Sigmoid colon (tissue), 7 donors: ENCODE measurements at places on chromosomes 5 and 9. TPM values are rescaled to one million over a fixed set of nuclear protein-coding genes. Genes with fewer than 3 reads are reported as not detected.

- H3K4me3 ChIP-seq = no peak overlapping the region
- H3K36me3 ChIP-seq = no peaks in the 10 kb centered on the region
- DNase-seq = peak; percentile 52
- H3K4me1 ChIP-seq = no peaks in the 10 kb centered on the region
- no peaks in the 10 kb centered on the region for H3K27me3 ChIP-seq
Measured at GRCh38 chr9:127181315-127181580, 58.8 kb upstream of the ANGPTL2 start.

GRCh38 chr5:65923339-65923738 lies 3.0 kb upstream of the ERBIN start:
- H3K4me1 ChIP-seq = peaks cover 4% of the 10 kb centered on the region
- DNase-seq = no peak
- no peaks in the 10 kb centered on the region for H3K36me3 ChIP-seq
- H3K4me3 ChIP-seq = no peak overlapping the region
- H3K27ac ChIP-seq = no peak overlapping the region
- H3K27me3 ChIP-seq = no peaks in the 10 kb centered on the region

GRCh38 chr5:78269088-78269703 lies 25.3 kb downstream of the AP3B1 start:
- H3K27ac ChIP-seq = no peak overlapping the region
- H3K4me1 ChIP-seq = no peaks in the 10 kb centered on the region
- H3K27me3 ChIP-seq = no peaks in the 10 kb centered on the region

Gene FSTL4
- total RNA-seq = not detected

- H3K27ac ChIP-seq = no peak overlapping the region
- no peak for DNase-seq
- H3K36me3 ChIP-seq = peaks cover 13% of the 10 kb centered on the region
- H3K4me3 ChIP-seq = no peak overlapping the region
Measured at GRCh38 chr9:120431268-120431667, 148.7 kb downstream of the CDK5RAP2 start.

Gene ARHGEF37
- total RNA-seq = 42.5 TPM

Gene LMNB1
- 6.9 TPM for total RNA-seq

DNA sequence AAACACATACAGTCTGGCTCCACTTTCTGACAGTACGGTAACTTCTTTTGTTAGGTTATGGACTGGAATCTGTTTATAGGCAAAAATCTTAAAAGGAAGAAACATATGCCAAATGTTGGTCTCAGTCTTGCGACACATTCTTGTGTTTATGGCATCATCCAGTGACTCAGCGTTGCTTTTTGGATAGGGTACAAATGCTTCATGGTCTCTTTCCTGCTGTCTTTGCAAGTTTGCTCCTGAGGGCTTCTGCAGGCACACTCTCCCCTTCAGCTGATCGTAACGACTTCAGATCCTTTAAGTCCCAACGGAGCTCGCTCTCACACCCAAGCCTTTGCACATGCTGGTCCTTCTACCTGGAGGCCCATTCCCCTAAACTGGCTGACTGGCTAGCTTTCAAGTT lies 23.6 kb upstream of the TNFSF8 start:
- no peaks in the 10 kb centered on the region for H3K27me3 ChIP-seq
- peak overlapping the region; percentile 17 for H3K27ac ChIP-seq
- DNase-seq = no peak
- no peaks in the 10 kb centered on the region for H3K4me1 ChIP-seq

DNA sequence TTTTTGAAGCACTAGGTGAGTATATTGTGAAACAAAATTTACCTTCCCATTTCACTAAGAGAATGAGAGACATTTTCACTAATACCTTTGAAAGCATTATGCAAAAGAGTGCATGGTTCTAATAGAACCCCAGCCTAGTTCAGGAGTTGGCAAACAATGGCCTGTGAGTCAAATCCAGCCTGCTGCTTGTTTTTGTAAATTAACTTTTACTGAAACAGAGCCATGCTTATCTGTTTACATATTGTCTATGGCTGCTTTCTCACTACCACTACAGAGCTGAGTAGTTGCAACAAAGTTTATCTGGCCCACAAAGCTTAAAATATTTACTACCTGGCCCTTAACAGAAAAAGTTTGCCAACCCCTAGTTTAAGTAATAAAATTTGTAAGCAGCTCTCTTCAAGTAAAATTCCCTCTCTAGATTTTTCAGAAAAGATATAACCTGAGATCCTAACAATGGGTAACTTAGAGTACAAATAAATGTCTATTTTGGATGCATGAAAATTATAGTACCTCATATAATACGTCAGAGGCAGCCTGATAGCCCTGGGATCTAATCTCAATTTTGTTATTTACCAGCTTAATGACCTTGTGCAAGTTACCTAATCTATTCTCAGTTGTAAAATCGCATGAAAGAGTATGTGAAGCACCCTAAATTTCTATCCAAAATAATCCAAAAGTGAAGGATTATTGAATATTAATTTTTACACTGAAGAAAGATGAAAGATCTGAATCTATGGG lies 50.7 kb upstream of the ARL15 start:
- no peak overlapping the region for H3K27ac ChIP-seq
- no peak for DNase-seq
- no peaks in the 10 kb centered on the region for H3K4me1 ChIP-seq
- no peaks in the 10 kb centered on the region for H3K36me3 ChIP-seq

Gene LPAR1
- total RNA-seq = 30.7 TPM

Gene OTP
- total RNA-seq = not detected

GRCh38 chr5:135266975-135267374 lies 132.1 kb downstream of the MACROH2A1 start:
- no peak for DNase-seq
- no peaks in the 10 kb centered on the region for H3K27me3 ChIP-seq
- H3K36me3 ChIP-seq = no peaks in the 10 kb centered on the region
- H3K4me3 ChIP-seq = no peak overlapping the region
- no peaks in the 10 kb centered on the region for H3K4me1 ChIP-seq

- no peak overlapping the region for H3K4me3 ChIP-seq
Measured at GRCh38 chr9:91744114-91744513, 205.9 kb downstream of the ROR2 start.

GRCh38 chr5:178111925-178112324 lies 1.4 kb upstream of the N4BP3 start:
- H3K4me1 ChIP-seq = no peaks in the 10 kb centered on the region
- no peaks in the 10 kb centered on the region for H3K36me3 ChIP-seq
- H3K27ac ChIP-seq = no peak overlapping the region
- no peak overlapping the region for H3K4me3 ChIP-seq
- DNase-seq = no peak

DNA sequence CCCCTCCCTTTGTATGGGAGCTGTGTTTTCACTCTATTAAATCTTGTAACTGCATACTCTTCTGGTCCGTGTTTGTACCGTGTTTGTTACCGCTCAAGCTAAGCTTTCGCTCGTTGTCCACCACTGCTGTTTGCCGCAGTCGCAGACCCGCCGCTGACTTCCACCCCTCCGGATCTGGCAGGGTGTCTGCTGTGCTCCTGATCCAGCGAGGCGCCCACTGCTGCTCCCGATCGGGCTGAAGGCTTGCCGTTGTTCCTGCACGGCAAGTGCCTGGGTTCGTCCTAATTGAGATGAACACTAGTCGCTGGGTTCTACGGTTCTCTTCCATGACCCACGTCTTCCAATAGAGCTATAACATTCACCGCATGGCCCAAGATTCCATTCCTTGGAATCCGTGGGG lies 6.6 kb upstream of the GNE start:
- no peaks in the 10 kb centered on the region for H3K4me1 ChIP-seq
- H3K27ac ChIP-seq = no peak overlapping the region
- no peaks in the 10 kb centered on the region for H3K27me3 ChIP-seq

Gene ETF1
- 117 TPM for total RNA-seq

Gene SHB
- total RNA-seq = 33.7 TPM

Gene CTXN3
- total RNA-seq = not detected

Gene MEGF10
- 3.6 TPM for total RNA-seq

GRCh38 chr9:129485145-129485774 lies 135.6 kb downstream of the C9orf50 start:
- no peak for DNase-seq
- no peaks in the 10 kb centered on the region for H3K27me3 ChIP-seq
- no peak overlapping the region for H3K4me3 ChIP-seq
- no peaks in the 10 kb centered on the region for H3K36me3 ChIP-seq
- peaks cover 88% of the 10 kb centered on the region for H3K4me1 ChIP-seq

DNA sequence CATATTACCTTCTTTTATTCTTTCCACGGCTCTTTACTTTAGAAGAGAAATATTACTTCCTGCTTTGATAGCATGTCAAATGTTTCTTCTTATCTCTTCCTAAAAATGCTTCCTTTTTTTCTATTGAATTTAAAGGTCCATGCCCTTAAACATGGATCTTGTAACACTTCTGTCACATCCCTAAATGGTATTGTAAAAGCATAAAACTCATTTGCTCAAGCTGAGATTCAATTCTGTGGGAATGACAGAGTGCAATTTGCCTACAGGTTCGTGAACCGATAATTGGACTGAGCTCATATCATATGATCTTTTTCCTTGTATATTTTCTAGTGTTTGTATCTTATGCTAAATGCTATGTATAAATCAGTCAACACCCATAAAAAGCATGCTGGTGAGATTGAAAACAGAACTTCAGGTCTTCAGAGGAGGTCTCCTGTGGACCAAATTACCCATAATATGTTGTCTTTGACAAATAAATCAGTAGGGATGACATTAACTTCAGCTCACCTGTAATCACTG lies 429.3 kb downstream of the TMEM232 start:
- H3K27ac ChIP-seq = no peak overlapping the region
- no peaks in the 10 kb centered on the region for H3K27me3 ChIP-seq
- no peaks in the 10 kb centered on the region for H3K4me1 ChIP-seq
- no peak for DNase-seq
- no peaks in the 10 kb centered on the region for H3K36me3 ChIP-seq
- no peak overlapping the region for H3K4me3 ChIP-seq

DNA sequence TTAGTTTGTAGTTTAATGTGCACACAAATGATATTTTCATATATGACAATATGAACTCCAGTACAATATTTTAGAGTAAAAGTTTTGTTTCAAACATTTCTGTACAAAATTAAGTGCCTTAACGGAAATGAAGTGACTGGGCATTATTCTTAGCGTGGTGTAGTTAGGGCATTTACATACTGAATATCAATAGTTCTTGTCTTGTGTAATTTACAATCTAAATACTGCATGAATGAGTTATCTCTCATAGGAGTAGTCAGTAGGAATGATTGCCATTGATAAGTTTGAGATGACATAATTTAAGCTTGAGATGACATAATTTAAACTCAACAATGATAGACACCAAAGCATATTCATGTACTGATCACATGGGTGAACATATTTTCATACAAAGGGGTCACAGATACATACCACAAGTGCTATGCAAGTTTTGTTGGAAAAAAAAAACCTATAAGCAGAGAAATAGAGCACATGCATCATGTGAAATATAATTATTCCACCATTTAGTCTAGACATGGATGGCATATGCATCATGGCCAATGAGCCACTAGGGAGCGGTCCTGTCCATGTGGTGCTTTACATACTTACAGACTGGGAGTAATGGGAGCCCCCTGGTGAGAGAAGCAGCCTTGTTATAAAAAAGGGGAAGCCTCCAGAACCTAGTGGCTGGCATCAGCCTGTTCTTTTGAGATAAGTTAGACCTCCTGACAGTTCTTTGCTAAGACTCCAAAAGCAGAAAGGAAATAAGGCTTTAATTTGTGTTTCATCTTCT lies 1523.9 kb downstream of the MAT2B start:
- no peaks in the 10 kb centered on the region for H3K27me3 ChIP-seq
- no peak for DNase-seq
- no peaks in the 10 kb centered on the region for H3K36me3 ChIP-seq

Gene CCIN
- total RNA-seq = 0.71 TPM

Gene C6
- 0.41 TPM for total RNA-seq

GRCh38 chr9:101625876-101626275 lies 31.1 kb upstream of the PPP3R2 start:
- H3K4me3 ChIP-seq = no peak overlapping the region
- H3K27me3 ChIP-seq = no peaks in the 10 kb centered on the region
- H3K36me3 ChIP-seq = no peaks in the 10 kb centered on the region
- H3K27ac ChIP-seq = no peak overlapping the region
- no peaks in the 10 kb centered on the region for H3K4me1 ChIP-seq

- H3K4me1 ChIP-seq = no peaks in the 10 kb centered on the region
- H3K27me3 ChIP-seq = no peaks in the 10 kb centered on the region
Measured at GRCh38 chr9:16901590-16901989, 31.1 kb upstream of the BNC2 start.

DNA sequence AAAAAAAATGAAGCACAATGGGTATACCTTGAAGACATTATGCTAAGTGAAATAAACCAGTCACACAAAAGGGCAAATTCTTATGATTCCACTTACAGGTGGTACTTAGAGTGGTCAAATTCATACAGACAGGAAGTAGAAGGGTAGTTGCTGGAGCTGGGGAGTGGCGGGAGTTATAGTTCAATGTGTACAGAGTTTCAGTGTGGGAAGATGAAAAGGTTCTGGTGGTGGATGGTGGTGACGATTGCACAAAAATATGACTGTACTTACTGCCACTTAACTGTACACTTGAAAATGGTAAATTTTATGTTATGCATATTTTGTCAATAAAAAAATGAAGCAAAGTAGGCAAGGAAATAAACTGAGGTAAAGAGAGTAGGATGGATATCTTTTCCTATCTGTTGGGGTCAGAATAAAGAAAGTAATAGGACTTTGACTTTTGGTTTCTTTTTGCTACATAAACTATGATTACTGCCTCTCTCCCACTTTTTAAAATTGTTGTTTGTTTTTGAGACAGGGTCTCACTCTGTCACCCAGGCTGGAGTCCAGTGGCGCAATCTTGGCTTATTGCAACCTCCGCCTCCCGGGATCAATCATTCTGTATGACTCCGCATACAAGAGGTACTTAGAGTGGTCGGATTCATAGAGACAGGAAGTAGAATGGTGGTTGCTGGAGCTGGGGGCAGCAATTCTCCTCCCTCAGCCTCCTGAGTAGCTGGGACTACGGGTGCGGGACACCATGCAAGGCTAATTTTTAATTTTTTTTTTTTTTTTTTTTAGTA lies 4.0 kb upstream of the PSAT1 start:
- peaks cover 22% of the 10 kb centered on the region for H3K4me1 ChIP-seq
- H3K27ac ChIP-seq = no peak overlapping the region
- H3K4me3 ChIP-seq = no peak overlapping the region
- no peak for DNase-seq
- H3K27me3 ChIP-seq = no peaks in the 10 kb centered on the region

Gene HMCN2
- total RNA-seq = 106 TPM

Gene LHX3
- total RNA-seq = not detected

DNA sequence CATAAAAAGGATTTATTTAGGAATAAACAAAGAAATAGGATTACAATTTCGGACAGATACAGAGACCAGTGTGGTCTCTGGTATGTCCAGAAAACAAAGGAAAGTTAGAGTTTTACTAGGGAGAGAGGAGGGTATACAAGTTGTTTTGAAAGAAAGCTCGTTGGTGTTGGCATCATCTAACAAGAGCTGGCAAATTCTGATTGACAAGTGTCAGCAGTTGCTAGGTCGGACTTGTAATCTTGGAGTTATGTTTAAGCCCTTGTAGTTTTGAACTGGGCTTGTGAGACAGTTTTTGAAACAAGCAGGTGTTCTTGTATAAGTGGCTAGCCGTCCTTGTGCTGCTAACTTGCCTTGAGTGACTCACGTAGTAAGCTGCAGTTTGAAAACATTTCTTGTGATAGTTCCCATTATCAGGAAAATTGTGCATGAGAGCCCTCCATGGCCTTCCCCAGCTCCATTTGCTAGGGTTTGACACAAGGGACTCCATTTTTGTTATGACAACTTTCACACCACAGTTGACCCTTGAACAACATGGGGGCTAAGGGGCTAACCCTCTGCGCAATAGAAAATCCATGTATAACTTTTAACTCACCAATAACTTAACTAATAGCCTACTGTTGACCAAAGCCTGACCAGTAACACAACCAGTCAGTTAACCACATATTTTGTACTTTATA lies 48.1 kb downstream of the ZNF622 start:
- H3K36me3 ChIP-seq = no peaks in the 10 kb centered on the region
- no peak overlapping the region for H3K27ac ChIP-seq
- no peak overlapping the region for H3K4me3 ChIP-seq

Gene OR1J2
- total RNA-seq = 0.68 TPM
